ENCODE measurements at places on chromosomes 4 and X.

DNA sequence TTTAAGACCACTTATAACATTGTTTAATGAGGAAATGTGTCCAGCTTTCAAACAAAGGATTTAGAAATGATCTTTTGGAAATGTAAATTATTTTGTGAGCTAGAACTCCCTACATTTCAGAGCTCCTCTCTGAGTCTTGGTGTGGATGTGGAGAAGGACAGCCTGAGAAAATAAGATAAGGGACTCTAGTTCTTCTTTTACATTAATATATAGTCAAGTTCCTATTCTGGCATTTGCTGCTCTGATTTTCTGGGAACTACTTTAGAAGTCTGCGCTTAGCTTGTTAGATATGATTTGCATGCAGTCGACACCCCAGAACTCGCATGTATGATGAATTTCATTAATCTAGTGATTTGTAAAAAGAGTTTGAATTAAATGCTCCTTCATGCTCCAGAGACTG is 45.5 kb downstream of the TSPAN7 start:
- no peak for DNase-seq

GRCh38 chrX:136321532-136321931 is 20.8 kb downstream of the ADGRG4 start:
- no peak for DNase-seq

DNA sequence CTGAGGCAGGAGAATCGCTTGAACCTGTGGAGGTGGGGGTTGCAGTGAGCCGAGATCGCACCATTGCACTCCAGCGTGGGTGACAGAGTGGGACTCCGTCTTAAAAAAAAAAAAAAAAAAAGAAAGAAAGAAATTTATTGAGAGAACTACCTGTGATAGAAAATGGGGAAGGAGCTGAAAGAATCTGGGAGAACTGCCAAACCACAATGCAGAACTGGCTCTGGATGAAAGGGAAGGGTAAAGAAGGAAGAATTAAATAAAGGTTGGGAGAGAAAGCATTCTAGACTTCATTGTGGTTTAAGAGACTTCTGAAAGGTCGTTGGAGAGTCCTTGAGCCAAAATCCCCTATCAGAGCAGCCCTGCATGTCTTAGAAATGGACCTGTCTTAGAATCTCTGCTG is 567.9 kb upstream of the HTR2C start:
- no peak for DNase-seq

DNA sequence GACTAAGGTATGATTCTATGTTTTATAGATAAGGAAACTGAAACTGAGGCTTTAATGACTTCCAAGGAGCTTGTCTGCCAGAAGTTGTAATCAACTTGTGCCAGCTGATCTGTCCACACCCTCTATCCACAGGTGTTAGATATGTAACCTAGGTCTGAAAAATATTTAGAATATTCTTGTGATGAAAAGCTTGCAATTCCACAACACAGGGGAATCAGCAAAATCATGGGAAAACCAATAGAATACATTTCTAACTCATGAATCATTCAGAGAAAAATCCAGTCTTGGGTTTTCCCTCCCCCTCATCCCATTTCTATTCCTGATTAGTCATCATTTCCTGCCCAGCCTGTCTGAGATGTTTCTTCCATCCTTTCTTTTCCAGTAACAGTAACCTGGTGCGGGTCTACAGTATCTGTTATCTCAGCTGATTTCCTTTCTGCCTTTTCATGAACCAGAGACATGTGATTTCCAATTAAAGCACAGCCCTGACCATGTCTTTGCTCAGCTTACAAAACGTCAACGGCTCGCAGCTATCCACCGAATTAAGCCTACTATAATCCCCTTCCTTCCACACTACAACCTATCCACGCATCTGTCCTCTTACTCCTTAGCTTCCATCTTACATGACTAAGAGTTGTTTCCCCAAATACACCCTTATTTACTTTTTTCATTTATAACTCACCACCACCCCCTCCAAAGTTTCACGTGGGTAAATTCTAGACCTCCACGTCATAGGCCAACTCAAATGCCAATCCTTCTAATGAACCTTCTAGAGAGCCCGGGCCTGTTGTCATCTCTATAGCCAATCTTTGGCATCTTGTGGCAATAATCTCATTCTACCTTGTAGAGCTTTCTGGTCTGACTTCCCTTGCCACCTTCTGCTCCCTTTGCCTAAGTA is 961 bp upstream of the NOCT start:
- DNase-seq = no peak

- DNase-seq = no peak
These were observed 8.3 kb upstream of the PIM2 start for GRCh38 chrX:48927123-48927522.

DNA sequence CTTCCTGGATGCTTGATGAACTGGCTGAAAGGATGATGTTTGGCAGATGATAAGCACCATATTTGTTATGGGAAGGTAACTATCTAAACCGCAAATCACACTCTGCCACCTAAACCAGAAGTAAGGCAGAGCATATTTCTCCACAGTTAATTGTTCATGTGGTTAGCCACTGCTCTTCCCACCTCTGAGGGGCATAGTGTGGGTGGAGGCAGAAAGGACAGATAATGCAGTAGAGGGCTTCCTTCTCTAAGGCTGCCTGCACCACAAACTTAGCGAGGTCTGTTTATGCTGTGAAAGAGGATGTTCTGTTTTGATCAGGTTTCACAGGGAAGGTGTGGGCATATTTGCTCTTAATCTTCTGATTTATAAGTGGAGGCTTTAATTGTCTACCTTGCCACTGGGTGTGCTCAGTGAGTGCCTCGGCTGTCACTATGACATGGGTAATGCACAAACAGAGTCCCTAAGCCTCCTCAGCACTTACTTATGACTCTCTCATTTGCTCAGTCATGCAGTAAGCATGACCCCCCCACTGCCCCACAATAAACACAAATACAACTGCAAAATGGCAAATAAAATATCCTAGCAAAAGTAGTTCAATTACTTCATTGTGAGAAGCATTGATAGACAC is 401.0 kb downstream of the TMA16 start:
- no peak for DNase-seq

GRCh38 chr4:48195374-48195773 is 61.3 kb upstream of the TXK start:
- no peak for DNase-seq

- DNase-seq = no peak
These were observed 35.9 kb downstream of the FGFRL1 start for GRCh38 chr4:1047106-1047975.

GRCh38 chrX:5341902-5342301 is 886.8 kb downstream of the NLGN4X start:
- no peak for DNase-seq

GRCh38 chr4:1152290-1152689 is 20.1 kb downstream of the SPON2 start:
- no peak for DNase-seq

Data from stimulated activated CD4-positive, alpha-beta T cell treated with anti-CD3 and anti-CD28 coated beads, Interleukin-15, amount 100 ng/mL, for 1 hour (primary cell).